Activated CD4-positive, alpha-beta T cell treated with anti-CD3 and anti-CD28 coated beads, Interleukin-2, Interleukin-6, amounts not matched to agents 100 ng/mL and 50 ng/mL, durations not matched to agents 16 hours and 8 hours (primary cell): ENCODE measurements at places on chromosomes 1 and 21.

DNA sequence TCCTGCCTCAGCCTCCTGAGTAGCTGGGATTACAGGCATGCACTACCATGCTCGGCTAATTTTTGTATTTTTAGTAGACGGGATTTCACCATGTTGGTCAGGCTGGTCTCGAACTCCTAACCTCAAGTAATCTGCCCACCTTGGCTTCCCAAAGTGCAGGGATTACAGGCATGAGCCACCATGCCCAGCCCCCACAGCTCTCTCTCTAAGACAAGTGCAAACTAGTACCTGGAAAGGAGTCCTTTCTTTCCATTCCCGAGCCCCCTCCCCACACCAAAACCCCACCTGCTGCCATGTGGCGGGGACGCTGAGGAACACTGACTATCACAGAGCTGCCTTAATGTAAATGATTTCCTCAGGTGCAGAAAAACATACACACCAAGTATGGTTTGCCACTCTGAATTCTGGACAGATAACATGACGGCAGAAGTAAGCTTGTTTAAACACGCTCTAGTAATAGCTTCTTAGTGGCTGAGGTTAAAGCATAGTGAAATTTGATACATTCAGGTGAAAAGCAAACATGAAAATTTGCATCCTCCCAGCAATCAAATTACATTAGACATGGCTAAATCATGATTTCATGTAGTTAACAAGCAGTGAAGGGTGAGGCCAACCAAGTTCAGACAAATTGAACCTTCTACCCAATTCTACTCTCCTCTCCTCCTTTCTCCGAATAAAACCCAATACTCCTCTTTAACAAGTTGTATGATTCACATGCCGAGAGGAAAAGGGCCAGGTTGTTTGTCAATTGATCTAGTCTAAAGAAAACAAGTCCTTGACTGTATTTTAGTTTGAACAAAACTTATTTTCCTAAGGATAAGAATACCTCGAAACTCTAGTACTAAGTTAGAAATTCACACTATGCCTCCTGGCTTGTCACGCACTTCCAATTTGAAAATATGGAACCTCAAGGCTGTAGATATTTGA lies 19.8 kb downstream of the ERRFI1 start:
- DNase-seq = no peak

GRCh38 chr1:64490213-64490818 lies 20.4 kb downstream of the CACHD1 start:
- no peak for DNase-seq

DNA sequence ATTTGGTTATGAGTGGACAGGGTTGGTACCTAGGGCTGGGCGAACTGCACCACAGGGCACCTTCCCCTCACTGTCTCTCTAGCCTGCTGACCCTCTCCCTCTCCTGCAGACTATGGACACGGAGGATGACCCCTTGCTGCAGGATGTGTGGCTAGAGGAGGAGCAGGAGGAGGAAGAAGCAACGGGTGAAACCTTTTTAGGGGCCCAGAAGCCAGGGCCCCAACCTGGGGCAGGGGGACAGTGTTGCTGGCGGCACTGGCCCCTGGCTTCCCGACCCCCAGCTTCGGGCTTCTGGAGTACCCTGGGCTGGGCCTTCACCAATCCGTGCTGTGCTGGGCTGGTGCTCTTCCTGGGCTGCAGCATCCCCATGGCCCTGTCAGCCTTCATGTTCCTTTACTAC lies 21.9 kb downstream of the DISP3 start:
- DNase-seq = no peak

DNA sequence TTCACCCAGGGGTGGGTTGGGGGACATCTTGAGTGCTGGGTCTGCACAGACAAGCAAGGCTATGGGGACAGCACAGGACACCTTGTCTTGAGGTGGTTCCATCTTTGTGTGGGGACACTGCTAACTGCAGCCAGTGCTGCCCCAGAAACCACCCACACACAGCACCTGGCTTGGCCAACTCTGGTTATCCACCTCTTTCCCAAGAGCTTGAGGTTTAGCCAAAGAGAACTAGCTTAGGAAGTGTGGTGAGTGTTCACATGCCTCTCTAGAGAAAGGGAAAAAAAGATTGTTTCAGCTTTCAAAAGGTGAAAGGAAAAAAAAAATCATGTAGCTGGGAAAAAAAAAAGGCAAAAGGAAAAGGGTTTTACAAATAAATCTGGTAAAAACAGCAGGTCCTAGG lies 32.4 kb downstream of the BCAR3 start:
- DNase-seq = no peak

DNA sequence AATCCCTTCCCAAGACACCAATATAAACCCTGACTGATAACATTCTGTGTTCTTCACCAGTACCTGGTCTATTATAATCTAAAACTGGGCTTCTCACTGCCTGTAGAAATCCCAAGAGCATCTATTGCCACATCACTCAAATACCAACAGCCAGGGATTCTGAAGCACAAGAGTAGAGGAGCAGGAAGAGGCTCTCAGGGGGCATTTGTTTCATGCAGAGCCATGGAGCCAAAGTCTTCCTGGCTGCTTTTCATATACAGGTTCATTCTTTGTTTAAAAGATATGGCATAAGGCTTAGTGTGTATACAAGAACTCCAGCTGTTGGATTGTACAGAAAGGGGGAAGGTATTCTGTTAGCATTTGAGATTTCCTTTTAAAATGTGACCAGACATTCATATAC lies 38.2 kb upstream of the USH2A start:
- no peak for DNase-seq

DNA sequence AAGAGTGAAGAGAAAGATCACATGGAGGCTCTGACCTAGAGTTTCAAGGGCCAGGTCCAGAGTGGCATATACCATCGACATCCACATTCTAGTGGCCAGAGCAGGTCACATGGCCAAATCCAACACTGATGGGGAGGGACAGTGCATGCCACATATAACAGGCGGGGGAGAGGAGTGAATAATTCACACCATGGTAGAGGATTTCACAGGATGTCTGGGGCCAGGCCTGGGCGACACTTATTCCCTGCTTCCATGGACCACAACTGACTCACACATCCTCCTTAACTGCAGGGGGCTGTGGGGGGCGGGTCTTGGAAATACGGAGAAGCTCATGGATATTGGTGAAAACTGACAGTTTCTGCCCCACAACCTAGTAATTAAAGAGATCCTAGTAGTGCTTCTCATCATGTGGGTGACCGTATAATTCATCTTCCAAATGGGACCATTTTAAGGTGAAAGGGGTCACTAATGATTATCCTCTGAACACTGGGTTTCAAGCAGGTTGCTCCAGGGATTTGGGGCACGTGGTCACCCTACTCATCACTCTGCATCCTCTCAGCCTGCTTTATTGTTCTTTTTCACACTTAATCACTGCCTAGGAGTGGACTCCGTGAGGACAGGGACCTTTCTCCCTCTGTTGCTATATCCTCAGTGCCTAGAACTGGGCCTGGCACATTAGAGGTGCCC lies 44.0 kb downstream of the IGSF21 start:
- no peak for DNase-seq

GRCh38 chr1:31869449-31869848 lies 53.6 kb upstream of the SPOCD1 start:
- DNase-seq = no peak

DNA sequence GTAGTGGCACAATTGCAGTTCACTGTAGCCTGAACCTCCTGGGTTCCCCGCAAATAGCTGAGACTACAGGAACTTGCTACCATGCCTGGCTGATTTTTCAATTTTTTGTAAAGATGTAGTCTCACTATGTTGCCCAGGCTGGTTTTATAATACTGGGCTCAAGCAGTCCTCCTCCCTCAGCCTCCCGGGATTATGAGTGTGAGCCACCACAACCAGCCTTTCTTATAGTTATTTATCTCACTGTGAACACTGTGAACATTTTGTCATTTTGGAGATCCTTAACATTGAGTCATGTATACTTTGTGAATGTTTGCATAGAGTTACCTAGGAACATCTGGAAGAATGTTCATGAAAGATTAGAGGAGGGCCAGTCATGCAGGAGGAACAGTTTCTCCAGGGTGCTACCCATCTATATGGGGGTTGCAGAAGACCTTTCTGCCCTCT lies 127.1 kb upstream of the CACYBP start:
- no peak for DNase-seq

GRCh38 chr1:62991152-62991551 lies 207.2 kb downstream of the ATG4C start:
- DNase-seq = no peak

- DNase-seq = no peak
Observed at GRCh38 chr1:231972111-231972445, 345.5 kb downstream of the DISC1 start.
